Effector memory CD8-positive, alpha-beta T cell (primary cell): ENCODE measurements at places on chromosomes 3 and 15.

GRCh38 chr3:182149594-182149993 lies 437.9 kb downstream of the SOX2 start:
- DNase-seq: no peak
- H3K27me3 ChIP-seq: no peaks in the 10 kb centered on the region
- no peaks in the 10 kb centered on the region for H3K36me3 ChIP-seq
- H3K4me1 ChIP-seq: no peaks in the 10 kb centered on the region

GRCh38 chr3:13677272-13677671 lies 128.3 kb downstream of the FBLN2 start:
- peaks cover 50% of the 10 kb centered on the region for H3K27me3 ChIP-seq
- H3K4me3 ChIP-seq: no peak overlapping the region
- H3K4me1 ChIP-seq: no peaks in the 10 kb centered on the region
- no peak overlapping the region for H3K27ac ChIP-seq

GRCh38 chr15:50028326-50028725 lies 90.7 kb downstream of the ATP8B4 start:
- H3K4me3 ChIP-seq: no peak overlapping the region
- H3K36me3 ChIP-seq: no peaks in the 10 kb centered on the region
- H3K27me3 ChIP-seq: no peaks in the 10 kb centered on the region
- no peak for DNase-seq
- H3K4me1 ChIP-seq: no peaks in the 10 kb centered on the region

DNA sequence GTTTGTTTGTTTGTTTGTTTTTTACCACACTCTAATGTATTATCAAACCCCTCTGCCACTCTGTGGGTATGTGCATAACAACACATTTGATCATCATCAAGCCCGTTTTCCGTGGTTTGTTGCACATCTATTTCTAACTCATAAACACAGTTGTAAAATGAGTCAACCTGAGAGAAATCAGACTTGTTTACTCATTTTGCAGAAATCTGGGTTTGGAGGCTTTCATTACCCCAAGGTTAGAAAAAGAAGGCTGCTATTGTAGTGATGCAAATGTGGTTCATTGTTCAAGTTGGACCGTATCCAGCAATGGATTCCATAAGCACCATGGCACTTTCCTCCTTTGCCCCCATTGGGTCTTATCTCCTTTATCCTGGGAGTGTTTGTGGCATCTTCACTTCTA lies 353.2 kb upstream of the SOX2 start:
- no peak overlapping the region for H3K4me3 ChIP-seq
- no peaks in the 10 kb centered on the region for H3K4me1 ChIP-seq
- no peak overlapping the region for H3K27ac ChIP-seq
- no peaks in the 10 kb centered on the region for H3K27me3 ChIP-seq
- no peaks in the 10 kb centered on the region for H3K36me3 ChIP-seq

DNA sequence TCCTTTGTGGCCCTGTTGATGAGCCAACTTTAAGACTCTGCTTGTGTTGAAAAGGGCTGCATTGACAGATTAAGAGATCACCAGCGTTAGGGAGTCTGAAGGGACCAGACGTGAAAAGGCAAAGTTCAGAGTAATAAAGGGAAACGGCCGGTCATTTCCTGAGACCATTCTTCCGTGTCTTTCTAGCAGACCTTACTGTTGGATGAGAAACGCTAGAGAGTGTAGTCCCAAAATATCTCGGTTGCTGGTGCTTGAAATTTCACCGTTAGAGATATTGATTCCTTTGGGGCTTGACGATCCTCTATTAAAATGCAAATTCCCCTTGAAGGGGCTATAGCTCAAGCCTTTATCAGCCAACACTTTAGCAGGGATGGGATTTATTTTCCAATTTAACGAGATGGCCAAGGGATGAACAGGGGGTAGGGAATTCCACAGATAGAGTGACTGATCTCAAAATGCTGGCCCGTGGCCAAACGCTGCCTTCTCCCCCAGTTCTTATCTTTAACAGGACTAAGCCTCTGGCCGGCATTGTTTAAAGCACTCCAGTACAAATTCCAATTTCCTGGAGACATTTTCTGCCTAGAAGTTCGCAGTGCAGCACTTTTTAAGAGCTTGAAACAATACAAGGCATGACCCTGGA lies 250.4 kb downstream of the TJP1 start:
- no peak for DNase-seq
- H3K4me1 ChIP-seq: no peaks in the 10 kb centered on the region
- H3K36me3 ChIP-seq: no peaks in the 10 kb centered on the region
- H3K27ac ChIP-seq: no peak overlapping the region
